Activated T-helper 2 cell treated with anti-CD3 and anti-CD28 coated beads, Interferon-gamma antibody, Interleukin-2, Interleukin-4, amounts not matched to agents 10 μg/mL and 5 μg/mL and 100 μg/mL, durations not matched to agents 14 hours and 24 hours and 36 hours (primary cell): ENCODE measurements at places on chromosomes 3 and 15. TPM values are rescaled to one million over a fixed set of nuclear protein-coding genes. Genes with fewer than 3 reads are reported as not detected.

DNA sequence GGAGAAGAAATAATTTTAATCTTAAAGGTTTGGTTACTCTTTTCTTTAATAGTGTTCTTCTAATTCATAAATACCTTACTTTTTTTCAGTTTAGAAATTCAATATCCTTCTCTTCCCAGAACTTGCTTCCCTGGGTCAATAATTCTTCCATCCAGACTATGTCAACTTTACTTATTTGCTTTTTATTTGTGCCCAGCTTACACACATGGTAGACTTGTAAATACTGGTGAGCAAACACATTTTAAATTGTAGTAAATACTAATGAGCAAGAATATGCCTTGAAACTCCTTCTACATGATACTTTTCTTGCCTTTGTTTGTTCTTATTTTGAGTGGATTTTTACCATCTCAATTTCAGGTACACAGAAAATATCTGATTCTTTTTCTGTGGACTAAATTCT is 33.7 kb downstream of the SST start:
- peaks cover 32% of the 10 kb centered on the region for H3K27me3 ChIP-seq
- H3K36me3 ChIP-seq, result no peaks in the 10 kb centered on the region
- H3K4me1 ChIP-seq, result no peaks in the 10 kb centered on the region
- H3K4me3 ChIP-seq, result no peak overlapping the region
- DNase-seq, result no peak
- H3K27ac ChIP-seq, result no peak overlapping the region

- H3K4me1 ChIP-seq, result peaks cover 2% of the 10 kb centered on the region
- H3K4me3 ChIP-seq, result no peak overlapping the region
- peaks cover 2% of the 10 kb centered on the region for H3K36me3 ChIP-seq
Measured at GRCh38 chr3:191373327-191373726, 43.0 kb upstream of the UTS2B start.

DNA sequence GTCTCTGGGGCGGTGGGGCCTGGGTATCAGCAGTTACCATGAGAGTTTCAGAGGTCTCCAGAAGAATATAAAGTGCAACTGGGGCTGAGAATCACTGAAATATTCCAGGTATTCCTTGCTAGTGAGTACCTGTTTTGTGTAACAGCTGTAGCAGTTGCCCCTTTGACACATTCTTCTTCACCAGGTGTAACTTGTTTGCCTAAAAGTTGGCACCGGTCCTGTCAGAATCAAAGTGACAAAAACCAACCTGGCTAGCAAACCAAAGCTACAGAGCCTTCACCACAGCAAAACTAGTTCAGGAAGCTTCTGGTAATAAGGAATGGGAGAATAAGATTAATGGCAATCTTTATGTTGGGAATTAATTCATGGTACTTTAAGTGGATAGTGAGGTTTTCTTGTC is 296.0 kb downstream of the NAALADL2 start:
- H3K27me3 ChIP-seq, result no peaks in the 10 kb centered on the region
- no peak for DNase-seq
- no peak overlapping the region for H3K4me3 ChIP-seq
- no peak overlapping the region for H3K27ac ChIP-seq
- no peaks in the 10 kb centered on the region for H3K36me3 ChIP-seq

DNA sequence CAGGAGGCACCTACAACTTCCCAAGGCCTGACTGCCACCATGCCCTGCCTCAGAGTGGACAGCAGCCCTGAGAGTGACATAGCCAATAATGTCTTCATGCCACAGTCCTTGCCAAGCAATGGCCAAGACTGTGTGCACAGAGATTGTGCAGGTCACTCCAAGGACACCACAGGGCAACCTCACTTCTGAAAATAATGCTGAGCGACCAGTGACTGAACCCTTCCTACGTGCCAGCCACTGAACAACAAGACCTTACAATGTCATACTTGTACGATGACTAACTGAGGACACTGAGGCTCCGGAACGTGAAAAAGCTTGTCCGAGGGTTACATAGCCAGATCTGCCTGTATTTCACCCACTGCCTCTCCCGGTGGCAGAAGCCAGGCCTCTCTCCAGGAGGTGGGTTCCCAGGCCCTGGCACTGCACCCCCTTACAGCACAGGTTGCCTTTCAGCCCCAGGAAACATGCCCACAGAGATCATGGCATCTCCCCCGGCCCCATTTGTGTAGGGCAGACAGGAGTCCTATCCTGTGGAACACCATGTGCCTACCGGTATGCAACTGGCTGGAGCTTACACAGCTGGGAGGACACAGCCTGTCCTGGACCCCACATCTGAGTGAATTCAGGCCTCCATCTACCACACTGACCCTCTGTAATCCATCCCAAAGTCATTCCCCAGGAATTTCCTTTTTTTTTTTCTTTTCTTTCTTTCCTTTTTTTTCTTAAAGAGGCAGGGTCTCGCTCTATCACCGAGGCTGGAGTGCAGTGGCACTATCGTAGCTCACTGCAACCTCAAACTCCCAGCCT is 72.3 kb downstream of the SLC12A8 start:
- DNase-seq, result no peak
- H3K4me3 ChIP-seq, result no peak overlapping the region
- H3K27ac ChIP-seq, result no peak overlapping the region
- H3K4me1 ChIP-seq, result peaks cover 50% of the 10 kb centered on the region
- peaks cover 58% of the 10 kb centered on the region for H3K27me3 ChIP-seq

DNA sequence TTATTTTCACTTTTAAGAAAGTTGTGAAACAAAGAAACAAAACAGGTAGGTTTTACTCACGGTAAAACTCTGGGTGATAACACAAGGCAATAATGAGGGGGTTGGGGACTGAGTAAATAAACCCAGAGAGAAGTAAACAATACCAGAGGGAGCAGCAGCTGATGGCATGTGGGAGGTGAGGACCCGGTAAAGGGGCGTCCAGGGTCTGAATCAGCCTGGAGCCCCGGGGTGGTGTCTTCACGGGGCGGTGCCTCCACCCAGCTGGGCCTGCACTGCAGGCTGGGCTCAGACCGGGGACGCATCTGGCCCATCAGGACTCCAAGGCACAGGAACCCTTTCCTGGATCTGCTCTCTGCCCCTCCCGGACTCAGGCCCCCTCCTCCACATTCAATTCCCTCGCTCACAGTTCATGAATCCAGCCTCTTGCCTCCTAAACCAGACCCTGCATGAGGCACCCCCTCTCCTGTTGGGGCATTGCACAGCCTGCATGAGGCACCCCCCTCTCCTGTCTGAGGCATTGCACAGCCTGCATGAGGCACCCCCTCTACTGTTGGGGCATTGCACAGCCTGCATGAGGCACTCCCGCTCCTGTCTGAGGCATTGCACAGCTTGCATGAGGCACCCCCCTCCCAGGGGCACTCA is 73.9 kb upstream of the MFGE8 start:
- H3K4me3 ChIP-seq, result no peak overlapping the region
- H3K27ac ChIP-seq, result no peak overlapping the region
- H3K4me1 ChIP-seq, result no peaks in the 10 kb centered on the region
- DNase-seq, result no peak
- H3K36me3 ChIP-seq, result no peaks in the 10 kb centered on the region

- no peaks in the 10 kb centered on the region for H3K4me1 ChIP-seq
- no peak overlapping the region for H3K27ac ChIP-seq
Measured at GRCh38 chr15:29410338-29410737, 140.7 kb upstream of the NSMCE3 start.

DNA sequence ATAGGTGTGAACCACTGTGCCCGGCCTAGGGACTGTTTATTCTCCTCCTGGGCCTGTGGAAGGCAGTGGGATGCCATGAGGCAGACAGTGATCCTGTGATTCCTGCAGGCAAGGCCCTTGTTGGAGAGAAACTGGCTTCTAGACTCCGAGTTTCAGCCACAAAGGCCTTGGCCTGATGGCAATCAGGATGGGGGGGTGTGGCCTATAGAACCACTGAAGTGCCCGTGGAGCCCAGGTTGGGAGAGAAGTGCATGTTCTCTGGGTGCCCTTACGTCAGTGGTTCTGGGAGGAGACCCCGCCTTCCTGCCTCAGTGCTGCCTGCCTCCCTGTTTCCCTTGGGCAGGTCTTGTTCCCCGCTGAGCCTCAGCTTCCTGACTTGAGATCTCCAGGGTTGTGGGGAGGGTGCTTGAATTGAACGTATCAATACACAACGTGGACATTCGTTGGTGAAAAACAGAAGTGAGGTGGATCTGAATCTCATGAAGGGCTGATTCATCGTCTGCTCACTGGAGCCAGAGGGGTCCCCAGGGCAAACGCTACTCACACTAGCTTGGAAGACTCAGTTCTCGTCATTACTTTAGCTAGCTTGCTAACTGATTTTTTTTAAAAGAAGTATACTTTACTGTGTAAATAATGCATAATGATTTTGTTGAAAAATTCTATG is 31.8 kb downstream of the IRAK2 start:
- DNase-seq, result no peak
- H3K27ac ChIP-seq, result peak overlapping the region; percentile 55
- H3K4me3 ChIP-seq, result no peak overlapping the region
- H3K36me3 ChIP-seq, result peaks cover 5% of the 10 kb centered on the region

DNA sequence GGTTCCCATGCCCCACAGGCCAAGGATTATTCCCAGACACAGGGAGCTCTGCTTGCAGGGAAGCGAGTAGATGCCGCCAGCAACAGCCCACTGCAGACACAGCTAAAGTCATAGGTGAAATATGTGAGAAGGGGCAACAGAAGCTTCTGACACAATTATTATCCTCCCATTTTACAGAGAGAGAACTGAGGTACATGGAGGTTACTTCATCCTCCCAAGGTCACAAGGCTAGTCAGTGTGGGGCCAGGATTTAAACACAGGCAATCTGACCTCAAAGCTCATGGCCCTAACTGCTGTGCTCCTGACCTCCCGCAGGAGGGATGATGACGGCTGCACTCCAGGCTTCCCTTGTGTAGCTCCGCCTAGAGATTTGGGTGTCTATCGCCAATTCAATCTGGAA is 15.7 kb upstream of the FSIP1 start:
- H3K36me3 ChIP-seq, result no peaks in the 10 kb centered on the region
- peaks cover 36% of the 10 kb centered on the region for H3K27me3 ChIP-seq
- H3K4me1 ChIP-seq, result no peaks in the 10 kb centered on the region
- no peak overlapping the region for H3K4me3 ChIP-seq
- DNase-seq, result no peak

DNA sequence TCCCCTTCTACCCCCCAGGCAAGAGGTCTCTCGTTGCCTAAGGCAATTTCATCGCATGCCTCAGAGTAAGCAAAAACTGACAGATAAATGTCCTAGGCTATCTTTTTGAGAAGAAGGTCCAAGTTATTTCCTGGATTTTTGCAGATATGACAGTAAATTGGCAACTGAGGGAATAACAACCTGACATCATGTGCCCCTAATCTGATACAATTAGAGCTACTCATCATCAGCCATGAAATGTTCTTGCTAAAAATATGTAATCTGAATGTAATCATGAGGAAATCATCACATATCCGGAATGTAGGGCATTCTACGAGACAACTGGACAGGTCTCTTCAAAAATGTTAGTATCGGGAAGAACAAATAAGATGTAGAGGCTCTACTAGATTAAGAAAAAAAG is 44.1 kb downstream of the TNIK start:
- peaks cover 12% of the 10 kb centered on the region for H3K36me3 ChIP-seq
- no peak overlapping the region for H3K4me3 ChIP-seq
- no peaks in the 10 kb centered on the region for H3K27me3 ChIP-seq

DNA sequence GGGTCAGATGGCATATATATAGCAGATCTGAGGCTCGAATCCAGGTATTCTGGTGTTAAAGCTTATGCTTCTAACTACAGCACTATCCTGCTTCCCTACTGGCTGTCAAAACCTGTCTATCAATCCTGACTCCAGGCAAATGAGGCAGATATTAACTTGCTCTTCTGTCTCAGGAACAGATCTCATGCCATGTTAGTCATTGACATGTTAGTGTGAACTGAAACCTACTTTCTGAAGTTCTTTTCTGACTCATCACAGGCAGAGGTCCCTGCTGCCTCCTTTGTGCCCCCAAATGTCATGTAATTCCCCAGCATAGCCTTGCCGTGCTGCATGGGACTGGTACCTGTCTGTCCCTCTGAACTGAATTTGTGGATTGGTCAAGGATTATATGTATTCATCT is 125.0 kb upstream of the SMAD3 start:
- no peaks in the 10 kb centered on the region for H3K36me3 ChIP-seq
- H3K27ac ChIP-seq, result no peak overlapping the region
- H3K4me3 ChIP-seq, result no peak overlapping the region
- H3K27me3 ChIP-seq, result peaks cover 1% of the 10 kb centered on the region
- no peak for DNase-seq

Gene FRMD5
- total RNA-seq, result 0.07 and 0.09 TPM in 2 replicates

Gene PRKAR2A
- 30.7 and 32.4 TPM in 2 replicates for total RNA-seq

Gene CMTM8
- total RNA-seq, result 3.6 TPM in 2 replicates

Gene CFAP92
- total RNA-seq, result 0.37 TPM in 1 of 2 replicates, not detected in the other

Gene LEKR1
- 0.30 and 0.52 TPM in 2 replicates for total RNA-seq

Gene CACNA2D2
- 0.46 and 0.59 TPM in 2 replicates for total RNA-seq
